ENCODE measurements at places on chromosomes 4 and X.

DNA sequence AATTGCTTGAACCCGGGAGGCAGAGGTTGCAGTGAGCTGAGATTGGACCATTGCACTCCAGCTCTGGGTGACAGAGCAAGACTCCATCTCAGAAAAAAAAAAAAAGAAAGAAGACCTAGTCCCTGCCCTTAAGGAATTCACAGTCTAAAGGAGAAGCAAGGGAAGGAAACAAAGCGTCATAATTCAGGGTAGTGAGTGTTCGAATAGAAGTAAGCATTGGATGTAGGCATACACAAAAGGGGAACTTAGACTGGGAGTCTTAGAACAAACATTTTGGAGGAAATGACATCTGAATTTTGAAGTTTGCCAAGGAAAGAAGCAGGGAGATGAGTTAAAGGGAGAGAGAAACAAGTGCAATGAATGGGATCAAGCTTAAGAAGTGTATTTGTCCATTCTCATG, 32.4 kb downstream of the PPM1K start:
- DNase-seq = no peak

- DNase-seq = no peak
Measured at GRCh38 chrX:87571964-87572363, 54.4 kb downstream of the KLHL4 start.

- no peak for DNase-seq
Measured at GRCh38 chr4:167274351-167274750, 40.1 kb upstream of the SPOCK3 start.

DNA sequence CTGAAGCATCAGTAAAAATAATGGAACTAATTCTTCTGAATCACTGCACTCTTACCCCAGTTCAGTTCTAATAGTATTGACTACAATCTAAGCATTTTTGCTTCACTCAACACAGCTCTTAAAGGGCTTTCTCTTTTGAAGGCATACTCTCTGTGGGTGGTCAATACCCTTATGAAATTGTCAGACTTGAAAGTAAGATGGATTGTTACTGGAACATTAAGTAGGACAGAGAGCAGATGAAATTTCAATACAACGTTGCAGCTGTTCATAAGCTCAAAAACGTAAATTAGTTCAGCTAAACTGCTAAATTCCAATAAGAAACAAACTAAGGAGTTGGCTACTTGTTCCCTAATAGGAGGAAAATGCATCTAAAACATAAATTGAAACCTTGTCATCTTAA, 352.3 kb upstream of the TENM3 start:
- DNase-seq = no peak

- no peak for DNase-seq
Measured at GRCh38 chr4:56535915-56536314, 30.3 kb downstream of the ARL9 start.

GRCh38 chr4:127124919-127125318, 507.8 kb upstream of the INTU start:
- no peak for DNase-seq

All from activated CD8-positive, alpha-beta memory T cell treated with anti-CD3 and anti-CD28 coated beads for 48 hours (primary cell).